ENCODE measurements at places on chromosomes 7 and 10.

DNA sequence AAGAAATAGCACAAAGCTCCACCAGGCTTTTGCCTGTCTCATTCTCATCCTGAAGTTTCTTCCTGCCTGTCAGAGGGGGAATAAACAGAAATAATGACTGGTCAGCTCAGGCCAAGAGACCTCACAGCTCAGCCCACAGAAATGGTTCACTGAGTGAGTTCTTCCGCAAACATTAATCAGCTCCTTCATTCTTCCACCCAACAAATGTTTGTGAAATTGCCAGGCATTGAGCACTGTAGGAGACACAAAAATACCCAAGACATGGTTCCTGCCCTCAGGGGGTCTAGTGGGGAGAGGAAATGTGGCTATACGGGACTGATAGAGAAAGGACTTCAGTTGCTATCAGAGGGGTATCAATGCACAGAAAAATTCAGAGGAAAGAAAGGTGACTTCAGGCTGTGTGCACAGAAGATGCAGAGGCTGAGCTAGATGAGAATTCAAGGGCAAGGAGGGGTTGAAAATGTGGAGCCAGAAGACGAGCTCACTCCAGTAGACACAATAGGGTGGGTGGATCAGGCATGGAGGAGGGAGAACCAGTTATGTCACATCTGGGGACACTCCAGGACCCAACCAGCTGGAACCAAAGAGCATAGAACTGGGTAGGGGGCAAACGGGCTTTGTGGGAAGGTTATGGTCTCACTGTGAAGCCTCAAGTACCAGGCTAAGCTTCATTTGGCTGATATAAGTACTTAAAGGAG is 20.9 kb downstream of the MYOF start:
- DNase-seq, result no peak

DNA sequence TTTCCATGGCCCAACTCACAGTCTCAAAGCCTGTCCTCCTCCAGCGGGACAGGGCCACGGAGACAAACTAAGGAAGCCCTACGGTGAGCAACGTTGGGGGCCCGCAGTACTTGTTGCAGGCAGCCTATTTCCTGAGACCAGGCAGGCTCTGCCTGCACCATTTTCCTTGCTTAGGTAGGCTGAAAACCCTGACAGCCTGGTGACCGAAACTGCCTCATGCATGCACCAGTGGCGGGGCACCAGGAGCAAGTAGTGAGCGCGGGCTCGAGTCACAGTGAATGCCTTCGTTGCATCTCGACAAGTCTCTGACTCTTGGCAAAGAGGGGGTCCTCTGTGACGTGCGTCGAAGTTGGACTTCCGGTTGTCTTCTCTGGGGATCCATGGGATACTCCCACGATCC is 23.3 kb upstream of the ZNF273 start:
- peak; percentile 11 for DNase-seq

DNA sequence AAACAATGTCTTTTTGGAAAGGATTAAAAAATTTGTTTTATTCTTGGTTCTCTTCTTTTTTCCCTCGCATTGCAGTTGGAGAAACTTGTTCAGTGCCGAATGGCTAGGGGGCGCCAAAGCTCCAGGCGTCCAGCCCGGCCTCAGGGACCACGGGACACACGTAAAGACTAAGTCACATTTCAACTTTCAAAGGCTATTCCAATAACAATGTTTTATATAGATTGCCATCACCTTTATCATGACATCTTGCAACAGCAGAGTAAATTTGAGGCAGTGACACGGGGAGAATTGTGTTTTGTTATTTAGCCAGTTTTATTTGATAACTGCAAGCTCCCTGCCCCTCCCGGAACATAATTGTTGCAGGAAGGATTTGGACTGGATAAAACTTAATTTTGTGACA is 2.2 kb upstream of the IGFBP3 start:
- DNase-seq, result peak; percentile 72

DNA sequence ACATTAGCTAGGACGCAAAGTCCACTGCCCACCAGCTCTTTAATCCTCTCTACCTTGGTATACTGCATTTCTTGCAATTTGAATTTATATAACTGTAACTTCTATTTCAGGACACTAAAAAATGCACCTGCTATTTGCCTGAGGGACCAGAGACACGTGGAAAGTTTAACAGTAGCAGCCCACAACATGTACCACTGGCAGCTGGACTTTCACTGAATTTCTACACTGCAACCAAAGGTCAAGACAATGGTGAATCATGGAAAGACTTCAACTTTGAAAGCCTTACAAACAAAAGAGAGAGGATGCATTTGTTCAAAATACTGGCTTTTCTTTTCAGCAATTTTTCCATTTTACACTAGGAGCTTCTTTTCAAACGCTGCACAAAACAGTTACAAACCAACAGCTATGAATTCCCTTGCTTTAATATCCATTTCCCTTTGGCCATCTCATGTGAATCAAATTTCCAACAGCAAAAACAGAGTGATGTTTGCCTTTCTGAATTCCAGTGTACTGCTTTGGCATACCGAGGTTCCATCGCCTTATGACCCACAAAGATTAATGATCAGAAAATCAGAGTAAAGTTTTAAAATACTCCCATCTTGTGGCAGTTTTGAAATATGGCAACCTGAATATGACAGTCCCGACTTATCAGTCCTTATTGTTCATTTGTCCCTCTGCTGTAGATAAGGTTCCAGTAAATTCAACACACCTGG is 29.9 kb upstream of the HNRNPH3 start:
- DNase-seq, result no peak

DNA sequence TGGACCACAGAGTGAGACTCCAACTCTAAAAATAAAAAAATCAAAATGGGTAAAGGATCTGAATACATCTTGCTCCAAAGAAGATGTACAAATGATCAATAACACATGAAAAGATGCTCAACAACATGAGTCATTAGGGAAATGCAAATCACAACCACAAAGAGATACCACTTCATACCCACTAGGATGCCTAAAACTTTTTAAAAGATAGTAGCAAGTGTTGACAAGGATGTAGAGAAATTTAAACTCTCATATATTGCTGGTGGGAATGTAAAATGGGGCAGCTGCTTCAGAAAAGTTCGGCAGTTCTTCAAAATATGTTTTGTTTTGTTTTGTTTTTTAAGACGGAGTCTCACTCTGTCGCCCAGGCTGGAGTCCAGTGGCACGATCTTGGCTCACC is 45.7 kb upstream of the GTF2IRD1 start:
- DNase-seq, result no peak

GRCh38 chr7:114930829-114931655 is 9.1 kb downstream of the MDFIC start:
- DNase-seq, result no peak

DNA sequence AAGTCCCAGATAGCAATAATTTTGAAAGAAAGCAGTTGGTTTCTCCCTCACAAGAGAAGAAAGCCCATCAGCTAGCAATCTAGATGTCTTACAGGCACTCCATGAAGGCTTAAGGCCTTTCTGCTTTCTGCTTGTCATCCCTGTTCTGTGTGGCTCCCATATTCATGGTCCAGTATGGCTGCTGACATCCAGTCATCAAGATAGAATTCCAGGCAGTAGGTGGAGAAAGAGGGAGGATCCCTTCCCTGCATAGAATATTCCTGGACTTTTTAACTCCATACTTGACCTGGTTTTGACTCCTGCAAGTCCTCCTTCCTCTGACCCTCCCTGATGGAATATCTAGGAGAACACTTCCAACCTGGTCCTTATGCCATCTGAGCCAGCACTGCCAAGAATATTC is 389.9 kb upstream of the AKR1E2 start:
- no peak for DNase-seq

- peak; percentile 22 for DNase-seq
Observed at GRCh38 chr7:132666071-132666773, 90.0 kb upstream of the PLXNA4 start.

- peak; percentile 50 for DNase-seq
Observed at GRCh38 chr10:22230158-22230833, 12.5 kb upstream of the EBLN1 start.

GRCh38 chr10:97805949-97806348 is 34.1 kb upstream of the SFRP5 start:
- no peak for DNase-seq

GRCh38 chr7:137110091-137110509 is 233.4 kb downstream of the PTN start:
- no peak for DNase-seq

GRCh38 chr7:159144758-159145489 is at the start of gene VIPR2:
TSS of gene VIPR2 (minus strand) at chr7:159144867. CDS start at chr7:159144771, 96 bp downstream.
- no peak for DNase-seq

GRCh38 chr10:113914956-113915355 is 60.5 kb downstream of the NHLRC2 start:
- DNase-seq, result no peak

DNA sequence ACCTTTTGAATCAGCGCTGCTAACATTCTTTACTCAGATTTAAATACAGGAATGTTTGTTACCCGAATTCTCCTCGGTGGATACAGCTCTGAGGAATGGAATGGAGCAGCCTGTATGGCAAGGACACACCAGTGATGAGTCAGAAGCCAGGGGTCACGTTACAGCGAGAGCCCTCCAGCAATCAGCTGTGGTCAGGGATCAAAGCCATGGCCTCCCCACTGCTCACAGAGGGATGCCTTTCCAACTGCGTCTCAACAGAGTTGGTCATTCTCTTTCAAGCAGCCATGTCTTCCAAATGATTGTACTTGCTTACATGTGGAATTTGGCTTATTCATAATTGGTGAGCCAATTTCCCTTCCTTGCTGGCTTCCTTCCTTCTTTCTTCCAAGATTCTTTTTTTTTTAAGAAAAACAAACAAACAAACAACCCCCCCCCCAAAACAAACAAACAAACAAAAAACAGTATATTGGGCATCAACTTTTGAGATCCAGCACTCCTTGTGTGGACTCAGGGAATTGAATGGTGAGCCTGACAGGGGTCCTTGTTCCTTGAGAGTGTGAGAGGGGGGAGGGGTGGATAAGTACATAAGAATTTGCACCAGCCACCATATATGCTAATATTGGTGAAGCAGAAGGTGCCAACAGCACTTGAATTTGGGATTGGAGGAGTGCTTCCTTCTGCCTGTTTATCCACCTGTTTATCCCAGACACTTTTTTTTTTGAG is 100.2 kb downstream of the ATXN7L1 start:
- no peak for DNase-seq

DNA sequence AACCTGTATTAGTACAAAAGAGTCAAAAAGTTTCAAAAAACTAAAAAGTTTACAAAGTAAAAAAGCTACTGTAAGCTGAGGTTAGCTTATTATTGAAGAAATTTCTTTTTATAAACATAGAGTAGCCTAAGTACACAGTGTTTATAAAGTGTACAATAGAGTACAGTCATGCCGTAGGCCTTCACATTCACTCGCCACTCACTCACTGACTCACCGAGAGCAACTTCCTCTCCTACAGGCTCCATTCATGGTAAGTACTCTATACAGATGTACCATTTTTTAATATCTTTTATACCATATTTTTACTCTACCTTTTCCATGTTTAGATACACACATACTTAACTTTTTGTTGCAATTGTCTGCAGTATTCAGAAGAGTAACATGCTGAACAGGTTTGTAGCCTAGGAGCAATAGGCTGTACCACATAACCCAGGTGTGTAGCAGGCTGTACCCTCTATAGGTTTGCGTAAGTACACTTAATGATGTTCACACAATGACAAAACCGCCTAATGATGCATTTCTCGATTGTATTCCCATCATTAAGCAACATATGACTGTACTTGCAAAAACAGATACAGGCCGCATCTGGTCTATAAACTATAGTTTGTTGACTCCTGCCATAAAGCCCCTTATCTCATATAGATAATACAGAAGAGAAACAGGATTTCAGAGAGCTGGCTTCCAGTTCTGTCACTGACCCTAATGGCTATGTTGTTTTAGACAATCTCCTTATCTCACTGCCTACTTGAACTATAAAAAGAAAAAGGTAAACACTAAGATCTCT is 438.8 kb downstream of the HTR7 start:
- no peak for DNase-seq

- DNase-seq, result no peak
Observed at GRCh38 chr10:129927351-129928120, 36.5 kb downstream of the EBF3 start.

GRCh38 chr10:101027106-101027720 is 3.7 kb downstream of the PDZD7 start:
- no peak for DNase-seq

- DNase-seq, result no peak
Observed at GRCh38 chr10:31584098-31584631, 265.1 kb downstream of the ZEB1 start.

GRCh38 chr7:101733713-101734475 is 83.5 kb upstream of the CUX1 start:
- no peak for DNase-seq

DNA sequence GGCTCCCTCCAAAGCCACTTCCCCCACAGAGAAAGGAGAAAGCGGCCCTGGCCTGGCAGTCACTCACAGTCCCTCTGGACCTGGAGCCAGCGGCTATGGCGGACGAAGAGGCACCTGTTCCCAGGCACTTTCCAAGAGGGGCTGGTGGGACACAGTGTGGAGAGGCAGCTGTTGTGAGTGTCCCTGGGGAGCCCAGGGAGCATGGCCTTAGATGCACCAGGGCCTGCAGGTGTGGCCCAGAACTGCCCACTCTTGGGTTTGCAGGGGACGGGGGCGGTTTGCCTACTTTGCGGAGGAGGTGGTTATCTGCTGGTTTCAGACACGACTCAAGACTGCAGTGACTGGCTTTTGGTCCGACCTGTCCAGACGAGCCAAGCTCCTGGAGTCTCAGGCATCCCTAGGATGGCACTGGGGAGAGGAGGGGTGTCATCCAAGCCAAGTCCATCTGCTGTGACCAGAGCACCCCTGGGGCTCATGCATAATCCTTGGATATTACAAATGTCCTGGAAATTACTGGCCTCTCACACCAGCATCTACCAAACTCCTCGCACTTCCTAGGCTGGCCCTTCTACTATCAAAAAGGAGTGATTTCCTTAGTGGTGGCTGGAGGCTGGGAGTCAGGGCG is 18.4 kb downstream of the CTBP2 start:
- no peak for DNase-seq

- DNase-seq, result no peak
Observed at GRCh38 chr7:54857294-54857693, 98.3 kb upstream of the SEC61G start.

GRCh38 chr7:109639561-109639960 is 1069.9 kb downstream of the DNAJB9 start:
- no peak for DNase-seq

DNA sequence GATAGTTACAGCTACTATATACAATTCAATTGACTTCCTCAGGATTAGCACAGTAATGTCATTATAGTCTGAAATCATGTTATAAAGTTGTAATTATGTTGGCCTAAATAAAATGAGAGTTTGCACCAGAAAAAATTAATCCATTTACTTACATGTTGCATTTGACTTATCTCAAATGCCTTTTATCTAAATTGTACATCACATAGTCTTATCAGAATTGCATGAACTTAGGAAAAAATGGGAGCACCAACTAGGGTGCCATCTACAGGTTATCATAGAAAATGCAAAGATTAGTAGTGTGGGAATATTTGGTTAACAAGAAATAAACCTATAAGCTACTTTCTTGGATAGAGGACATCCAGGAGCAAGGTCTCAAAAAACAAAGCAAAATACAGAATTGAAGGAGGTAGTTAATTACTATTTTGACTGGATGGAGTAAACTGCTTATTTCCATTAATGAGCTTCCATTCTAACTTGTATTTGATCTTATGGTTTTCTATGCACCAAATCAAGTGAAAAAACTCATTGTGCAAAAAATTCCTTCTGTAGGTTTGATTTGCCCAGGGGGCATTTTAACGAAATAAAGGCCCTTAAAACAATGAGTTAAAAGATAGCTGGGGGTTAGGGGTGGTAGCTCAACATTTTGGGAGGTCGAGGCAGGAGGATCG is 60.0 kb upstream of the ORC5 start:
- no peak for DNase-seq

GRCh38 chr10:78406648-78407008 is 373.0 kb downstream of the RPS24 start:
- no peak for DNase-seq

GRCh38 chr7:38373155-38373554 is 99.7 kb upstream of the TARP start:
- DNase-seq, result no peak

GRCh38 chr7:137454767-137455166 is 111.2 kb upstream of the PTN start:
- DNase-seq, result no peak

Measured in activated CD4-positive, alpha-beta memory T cell treated with anti-CD3 and anti-CD28 coated beads, Interleukin-2, amount 10 ng/mL, durations not matched to agents 7 days and 5 days (primary cell).